ENCODE measurements at places on chromosomes 5 and 9.

DNA sequence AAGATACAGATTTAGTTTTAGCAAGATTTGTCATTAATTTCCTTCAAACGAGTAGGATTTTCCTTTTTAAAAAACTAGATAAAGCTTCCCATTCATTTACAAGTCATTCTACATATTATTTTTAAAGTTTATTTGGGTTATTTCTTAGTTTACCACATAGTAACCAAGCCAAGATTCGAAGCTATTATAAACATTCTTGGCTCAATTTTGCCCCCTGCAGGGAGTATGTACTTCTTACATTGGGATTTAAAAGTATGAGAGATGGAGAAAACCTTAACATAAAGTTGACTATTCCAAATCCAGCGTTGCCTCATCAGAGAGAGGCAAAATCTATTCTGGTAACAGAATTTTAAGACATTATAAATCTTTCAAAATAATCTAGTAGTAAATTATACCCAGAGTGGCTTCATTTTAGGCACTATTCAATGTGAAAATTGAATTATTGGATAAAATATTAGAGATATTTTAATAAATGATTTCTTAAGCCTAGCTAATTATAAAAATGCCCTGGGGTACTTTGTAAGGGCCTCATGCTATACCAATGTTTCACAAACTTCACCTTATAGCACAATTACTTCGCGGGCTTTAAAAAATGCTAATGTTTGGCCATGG lies 39.1 kb downstream of the FBN2 start:
- DNase-seq, result peak; percentile 54

DNA sequence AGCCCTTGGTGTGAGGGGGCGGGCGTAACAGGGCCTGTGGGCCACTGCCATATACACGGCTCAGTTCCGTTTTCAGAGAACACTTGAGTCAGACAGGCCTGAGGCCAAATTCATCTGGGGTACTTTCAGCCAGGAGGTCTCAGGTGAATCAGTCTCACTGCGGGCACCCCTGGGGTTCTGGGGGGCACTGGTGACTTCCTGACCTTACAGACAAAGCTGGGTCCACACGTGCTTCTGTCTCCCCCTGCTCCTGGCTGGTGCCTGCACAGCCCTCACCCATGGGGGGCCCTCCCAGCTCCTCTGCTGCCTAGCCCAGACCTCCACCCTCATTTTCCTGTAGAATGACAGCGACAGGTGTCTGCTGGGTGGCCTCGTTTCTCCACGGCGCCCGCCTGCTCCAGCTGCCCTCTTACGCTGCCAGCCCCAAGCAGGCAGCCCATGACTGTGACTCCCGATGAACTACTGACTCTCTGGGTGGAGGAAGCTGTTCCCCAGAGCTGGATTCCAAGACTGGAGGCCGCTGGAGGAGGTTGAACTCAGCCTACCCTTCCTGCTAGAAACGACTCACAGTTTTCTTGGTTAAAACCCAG lies 374.1 kb upstream of the IRX4 start:
- no peak for DNase-seq

DNA sequence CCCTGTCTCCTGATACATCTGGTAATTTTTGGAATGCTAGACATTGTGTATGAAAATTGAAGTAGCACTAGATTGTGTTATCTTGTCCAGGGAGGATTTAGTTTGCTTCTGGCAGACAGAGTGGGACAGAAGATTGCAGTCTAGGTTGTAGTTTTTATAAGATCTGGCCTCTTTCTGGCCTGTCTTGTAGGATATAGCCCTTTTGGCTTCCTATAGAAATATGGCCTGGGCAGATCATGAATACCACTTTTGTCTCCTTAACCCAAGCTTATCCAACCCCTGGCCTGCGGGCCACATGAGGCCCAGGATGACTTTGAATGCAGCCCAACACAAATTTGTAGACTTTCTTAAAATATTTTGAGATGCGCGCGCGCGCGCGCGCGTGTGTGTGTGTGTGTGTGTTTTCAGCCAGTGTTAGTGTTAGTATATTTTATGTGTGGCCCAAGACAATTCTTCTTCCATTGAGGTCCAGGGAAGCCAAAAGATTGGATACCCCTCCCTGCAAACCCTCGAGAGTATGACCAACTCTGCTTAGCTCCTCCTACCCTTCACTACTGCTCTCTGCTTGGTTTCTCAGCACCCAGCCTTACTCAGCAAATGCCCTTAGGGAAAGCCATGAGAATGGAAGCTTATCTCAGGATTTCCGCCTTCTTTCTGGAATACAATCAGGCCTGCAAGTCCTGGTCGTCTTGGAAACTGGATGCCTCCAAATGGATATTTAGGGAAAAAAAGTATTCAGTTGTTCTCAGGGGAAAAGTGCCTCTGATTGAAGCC lies 26.5 kb downstream of the ANKRD33B start:
- peak; percentile 70 for DNase-seq

DNA sequence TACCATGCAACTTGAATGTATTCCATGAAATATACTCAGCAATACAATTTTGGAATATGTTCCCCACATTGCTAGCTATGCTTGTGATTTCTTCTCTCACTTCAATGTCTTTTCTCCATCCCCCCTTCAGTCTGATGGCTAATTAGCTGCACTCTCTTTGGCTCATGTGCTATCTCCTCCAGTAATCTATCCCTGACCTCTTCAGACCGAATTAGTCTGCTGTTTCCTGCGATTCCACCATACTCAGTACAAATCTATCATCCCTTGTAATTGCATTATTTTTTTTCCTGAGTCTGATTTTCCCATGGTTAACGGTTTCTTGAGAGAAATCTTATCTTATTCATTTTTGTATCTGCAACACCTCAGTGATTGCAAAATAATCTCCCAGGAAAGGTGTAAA lies 360.7 kb upstream of the CDH10 start:
- no peak for DNase-seq

- no peak for DNase-seq
Measured at GRCh38 chr9:110260911-110261310, 4.6 kb upstream of the TXN start.

All from dermis blood vessel endothelial cell (primary cell).